ENCODE measurements at places on chromosomes 16 and 17.

- DNase-seq, result peak; percentile 40
These were observed 133.4 kb downstream of the OR1D5 start for GRCh38 chr17:2929881-2930533.

GRCh38 chr17:78953356-78954350 lies 26.1 kb downstream of the LGALS3BP start:
- no peak for DNase-seq

- DNase-seq, result no peak
These were observed 126.8 kb upstream of the PSMD7 start for GRCh38 chr16:74169687-74170376.

DNA sequence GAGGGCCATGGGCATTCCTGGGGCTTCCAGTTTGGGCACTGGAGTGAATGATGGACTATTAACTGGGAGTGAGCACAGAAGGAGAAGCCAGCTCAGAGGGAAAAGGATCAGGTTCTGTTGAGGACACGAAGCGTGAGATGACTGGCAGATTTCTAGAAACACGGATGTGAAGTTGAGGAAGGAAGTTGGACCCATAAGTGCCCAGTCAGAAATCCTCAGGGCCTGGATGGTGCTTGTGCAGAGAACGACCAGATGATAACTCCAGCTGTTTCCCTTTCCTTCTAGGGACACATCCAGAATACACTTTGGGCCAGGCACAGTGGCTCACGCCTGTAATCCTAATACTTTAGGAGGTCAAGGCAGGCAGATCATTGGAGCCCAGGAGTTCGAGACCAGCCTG lies 23.3 kb upstream of the ANKRD40CL start:
- DNase-seq, result no peak

DNA sequence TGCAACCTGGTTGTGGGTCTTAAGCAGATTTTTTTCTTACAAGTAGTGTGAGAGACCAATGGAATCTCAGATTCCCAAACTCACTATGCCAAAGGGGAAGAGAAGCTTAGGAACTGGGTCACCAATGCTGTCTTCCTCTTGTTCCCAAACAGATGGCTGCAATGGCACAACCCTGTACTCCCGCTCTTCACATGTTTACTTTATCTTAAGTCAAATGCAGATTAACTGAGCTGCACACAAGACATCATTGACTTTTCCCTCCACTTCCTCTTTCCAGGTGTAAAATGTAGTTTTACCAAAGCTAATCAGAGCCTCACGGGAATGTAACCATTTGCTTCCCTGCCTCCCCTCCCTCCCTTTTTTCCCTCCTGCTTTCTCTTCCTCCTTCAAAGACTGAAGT lies 14.4 kb upstream of the CD300E start:
- no peak for DNase-seq

DNA sequence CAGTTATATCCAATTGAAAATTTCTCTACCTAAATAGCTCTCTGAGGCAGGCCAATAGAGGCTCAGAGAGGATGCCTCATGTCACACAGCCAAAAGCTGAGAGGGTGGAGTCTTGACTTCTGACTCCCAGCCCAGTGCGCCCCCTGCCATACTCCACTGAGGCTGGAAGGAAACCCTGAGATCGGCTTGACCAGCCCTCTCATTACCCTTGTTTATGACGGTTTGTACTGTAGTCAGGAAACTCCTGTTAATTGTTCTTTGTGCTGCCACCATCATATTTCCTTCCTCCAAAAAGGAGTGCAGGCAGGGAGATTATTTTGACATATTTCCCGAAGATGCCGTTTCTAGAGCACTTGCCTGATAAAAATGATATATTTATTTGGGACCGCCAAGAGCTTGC lies 107.9 kb downstream of the AIPL1 start:
- no peak for DNase-seq

DNA sequence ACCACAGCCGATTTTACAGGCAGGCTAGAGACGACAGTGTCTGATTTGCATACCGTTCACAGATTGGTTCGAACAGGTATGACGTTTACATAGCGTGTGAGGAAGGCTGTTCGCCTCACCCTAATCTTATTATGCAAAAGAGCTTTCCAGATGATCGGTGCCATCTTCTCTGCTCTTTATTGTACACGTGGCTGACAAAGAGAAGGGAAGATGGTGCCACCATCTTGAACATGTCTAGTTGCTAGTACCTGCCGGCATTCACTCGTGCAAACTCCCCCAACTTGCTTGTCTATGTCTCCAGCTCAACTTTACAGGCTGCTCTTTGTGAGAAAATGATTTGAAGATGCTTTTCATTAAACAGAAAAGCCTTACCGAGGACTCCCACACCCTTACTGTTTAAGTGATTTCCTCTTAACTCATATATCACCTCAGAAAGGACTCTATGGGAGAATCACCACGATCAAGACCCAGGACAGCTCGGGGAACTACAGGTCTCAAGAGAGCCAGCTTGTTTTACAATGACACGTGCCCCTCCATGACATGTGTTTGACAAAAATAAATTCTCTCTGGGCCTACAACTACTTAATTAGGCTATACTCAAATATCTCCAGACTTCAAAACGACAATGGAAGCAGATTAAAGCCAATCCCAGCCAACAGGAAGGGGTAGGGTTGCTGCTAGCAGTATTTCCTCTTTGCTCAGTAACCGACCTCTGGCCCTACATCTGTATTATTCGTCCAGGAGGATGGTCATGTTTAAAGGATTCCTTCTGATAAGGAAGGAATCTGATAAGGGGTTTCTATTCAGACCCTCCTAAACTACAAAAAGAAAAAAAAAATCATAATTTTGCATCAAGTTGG lies 480.6 kb downstream of the TMEM114 start:
- no peak for DNase-seq

Measured in head of caudate nucleus (tissue), 42 donors.